Fibroblast of mammary gland (primary cell): ENCODE measurements at places on chromosomes 6 and 20.

DNA sequence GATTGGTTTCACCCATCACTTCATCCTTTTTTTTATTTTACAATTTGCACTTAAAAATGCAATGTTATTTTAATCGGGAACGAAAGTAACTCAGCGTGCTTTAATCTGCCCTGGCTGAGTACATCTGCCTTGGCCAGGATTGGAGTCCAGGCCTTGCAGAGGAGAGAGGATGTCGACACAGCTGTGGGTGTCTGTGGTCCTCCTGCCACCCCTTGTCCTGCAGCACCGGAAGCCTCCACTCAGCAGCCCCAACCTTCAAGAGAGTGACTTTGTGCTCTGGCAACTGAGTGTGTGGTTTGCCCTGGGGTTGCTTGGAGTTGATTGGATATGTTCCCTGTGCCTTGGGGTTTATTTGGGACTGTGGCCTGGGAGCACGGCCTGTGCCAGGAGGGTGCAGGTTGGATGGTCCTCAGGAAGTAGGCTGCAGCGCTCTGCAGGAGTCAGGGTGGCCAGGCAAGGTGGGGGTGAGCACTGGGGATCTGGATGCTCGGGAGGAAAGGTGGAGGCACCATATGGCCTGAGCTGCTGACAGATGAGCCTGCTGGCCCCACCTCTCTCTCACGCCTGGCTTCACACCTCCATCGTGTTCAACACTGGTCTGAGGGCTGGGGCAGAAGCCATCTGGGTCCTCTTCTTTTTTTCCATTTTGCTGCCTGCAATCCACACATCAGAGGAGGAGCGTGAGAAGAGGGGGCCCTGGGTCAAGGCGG lies 4.3 kb downstream of the MYT1 start:
- no peak for DNase-seq

GRCh38 chr6:73329201-73329600 lies 24.9 kb downstream of the DPPA5 start:
- DNase-seq = no peak

- no peak for DNase-seq
Measured at GRCh38 chr6:131955876-131956275, 4.7 kb upstream of the CCN2 start.

GRCh38 chr6:95693108-95693507 lies 115.8 kb downstream of the MANEA start:
- no peak for DNase-seq

DNA sequence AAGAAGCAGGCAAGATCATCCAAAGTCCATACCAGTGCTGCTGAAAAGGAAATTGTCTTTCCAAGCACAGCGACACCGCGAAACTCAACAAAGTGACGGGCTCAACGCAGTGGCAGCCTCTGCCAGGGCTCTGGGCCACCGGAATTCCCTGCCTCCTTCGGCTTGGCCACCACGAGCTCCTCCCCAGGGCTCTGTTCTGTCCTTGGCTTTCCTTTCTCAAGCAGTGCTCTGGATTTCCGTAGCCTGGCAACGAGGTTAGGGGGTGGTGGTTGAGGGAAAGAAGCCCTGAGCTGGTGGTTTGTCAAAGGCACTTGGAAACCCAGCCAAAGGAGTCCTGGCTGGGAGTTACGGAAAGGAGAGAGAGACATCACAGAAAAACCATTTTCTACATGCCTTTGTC lies 31.2 kb downstream of the PRR18 start:
- DNase-seq = peak; percentile 2

- no peak for DNase-seq
Measured at GRCh38 chr6:113819169-113819830, 37.8 kb upstream of the MARCKS start.

- no peak for DNase-seq
Measured at GRCh38 chr6:69846770-69847491, 19.4 kb upstream of the COL19A1 start.

- DNase-seq = no peak
Measured at GRCh38 chr6:138241934-138242333, 23.6 kb upstream of the PBOV1 start.

- DNase-seq = peak; percentile 71
Measured at GRCh38 chr6:24283043-24283985, 74.5 kb downstream of the DCDC2 start.

- no peak for DNase-seq
Measured at GRCh38 chr20:57301026-57301425, 28.6 kb upstream of the SPO11 start.

- DNase-seq = no peak
Measured at GRCh38 chr6:63565727-63566596, 6.3 kb upstream of the LOC128125822 start.

GRCh38 chr20:3163099-3164042 lies 3.7 kb upstream of the FASTKD5 start:
- no peak for DNase-seq

- no peak for DNase-seq
Measured at GRCh38 chr6:159107451-159108260, 61.5 kb upstream of the FNDC1 start.

- peak; percentile 45 for DNase-seq
Measured at GRCh38 chr20:4571759-4572531, 149.8 kb upstream of the PRND start.

- peak; percentile 12 for DNase-seq
Measured at GRCh38 chr6:39818695-39819094, 26.5 kb downstream of the DAAM2 start.

- DNase-seq = peak; percentile 90
Measured at GRCh38 chr6:20696676-20697075, 162.4 kb downstream of the CDKAL1 start.

DNA sequence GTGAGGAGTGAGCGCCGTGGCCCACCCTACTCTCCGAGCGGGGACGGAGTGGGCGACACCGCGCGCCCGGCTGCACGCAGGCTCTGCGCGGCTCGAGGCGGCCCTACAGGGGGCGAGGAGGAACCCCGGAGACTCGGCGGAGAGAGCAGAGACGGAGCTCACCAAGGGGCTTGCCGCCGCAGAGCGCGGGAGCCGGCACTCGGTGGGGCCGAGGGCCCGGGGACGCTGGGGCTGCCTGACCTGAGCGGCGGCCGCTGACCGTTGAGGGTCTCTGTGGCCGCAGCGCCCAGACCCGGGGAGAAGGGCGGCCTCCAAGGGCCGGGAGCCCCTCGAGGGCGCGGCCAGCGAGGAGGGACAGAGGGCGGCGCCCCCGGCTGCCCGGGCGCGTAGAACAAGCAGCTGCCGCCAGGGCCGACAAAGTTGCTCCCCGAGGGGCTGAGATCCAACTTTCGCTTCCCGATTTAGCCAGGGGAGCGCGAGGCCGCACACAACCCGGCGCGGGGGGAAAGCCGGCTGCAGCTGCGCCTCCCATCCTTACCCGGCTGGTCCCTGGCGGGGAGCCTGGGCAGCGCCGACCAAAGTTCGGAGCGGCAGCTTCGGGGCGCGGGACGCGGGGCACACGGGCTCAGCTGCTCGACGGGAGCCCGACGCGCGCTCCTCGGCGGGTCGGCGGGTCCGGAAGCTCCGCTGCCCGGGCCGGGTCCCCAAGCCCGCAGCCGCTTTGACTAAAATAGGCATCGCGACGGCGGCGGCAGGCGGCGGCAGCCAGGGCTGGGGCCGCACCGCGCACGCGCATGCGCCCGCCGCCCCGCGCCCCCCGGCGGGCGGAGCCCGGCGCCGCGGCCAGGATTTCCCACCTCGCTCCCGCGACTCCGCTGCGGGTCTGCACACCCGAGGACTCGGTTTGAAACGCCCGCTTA lies 43.1 kb downstream of the POPDC3 start:
- peak; percentile 48 for DNase-seq

DNA sequence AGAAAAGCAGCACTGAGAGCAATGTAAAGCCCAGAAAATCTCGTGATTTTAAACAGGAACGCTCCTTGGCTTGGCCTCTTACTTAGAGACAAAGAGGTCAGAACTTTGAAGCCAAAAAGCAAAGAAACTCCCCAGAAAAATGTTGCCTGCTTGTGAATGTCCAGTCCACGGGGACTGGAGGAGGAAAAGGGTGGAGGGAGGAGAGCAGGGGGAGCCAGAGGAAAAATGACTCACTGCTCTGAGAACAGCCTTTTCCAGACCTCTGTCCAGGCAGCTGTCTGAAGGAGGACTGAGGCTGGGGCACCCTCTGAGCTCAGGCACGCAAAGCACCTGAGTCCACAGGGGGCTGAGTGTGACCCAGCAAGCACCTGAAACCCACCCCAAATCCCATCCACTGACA lies 64.7 kb downstream of the TRAM2 start:
- peak; percentile 94 for DNase-seq

GRCh38 chr20:50689864-50690649 lies 1.3 kb downstream of the RIPOR3 start:
- peak; percentile 65 for DNase-seq

DNA sequence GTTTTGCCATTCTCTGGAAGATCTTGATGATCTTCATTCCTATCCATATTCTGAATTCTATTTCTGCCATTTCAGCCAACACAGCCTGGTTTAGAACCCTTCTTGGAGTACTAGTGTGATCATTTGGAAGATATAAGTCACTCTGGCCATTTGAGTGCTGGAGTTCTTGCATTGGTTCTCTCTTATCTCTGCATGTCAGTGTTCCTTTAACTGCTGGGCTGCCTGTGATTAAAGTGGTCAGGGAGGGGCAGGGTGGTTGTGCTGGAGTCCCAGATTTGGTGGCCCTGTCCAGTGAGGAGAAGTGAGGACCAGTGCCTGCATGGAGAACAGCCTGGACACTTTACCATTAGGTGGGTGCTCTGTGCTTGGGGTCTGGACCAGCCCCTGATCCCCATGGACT lies 173.0 kb downstream of the SOD2 start:
- DNase-seq = no peak

DNA sequence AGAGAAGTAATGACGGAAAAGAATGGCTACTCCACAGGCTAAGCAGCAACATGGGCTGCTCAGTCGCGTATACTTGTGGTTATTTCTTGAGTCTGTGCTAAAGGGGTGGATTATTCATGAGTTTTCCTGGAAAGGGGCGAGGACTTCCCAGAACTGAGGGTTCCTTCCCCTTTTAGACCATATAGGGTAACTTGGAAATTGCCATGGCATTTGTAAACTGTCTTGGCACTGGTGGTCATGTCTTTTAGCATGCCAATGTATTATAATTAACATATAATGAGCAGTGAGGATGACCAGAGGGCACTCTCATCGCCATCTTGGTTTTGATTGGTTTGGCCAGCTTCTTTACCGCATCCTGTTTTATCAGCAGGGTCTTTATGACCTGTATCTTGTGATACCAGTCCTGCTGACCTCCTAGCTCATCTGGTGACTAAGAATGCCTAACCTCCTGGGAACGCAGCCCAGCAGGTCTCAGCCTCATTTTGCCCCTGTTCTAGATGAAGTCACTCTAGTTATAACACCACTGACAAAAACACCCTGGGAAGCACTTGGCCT lies 11.4 kb downstream of the LBP start:
- DNase-seq = peak; percentile 56

DNA sequence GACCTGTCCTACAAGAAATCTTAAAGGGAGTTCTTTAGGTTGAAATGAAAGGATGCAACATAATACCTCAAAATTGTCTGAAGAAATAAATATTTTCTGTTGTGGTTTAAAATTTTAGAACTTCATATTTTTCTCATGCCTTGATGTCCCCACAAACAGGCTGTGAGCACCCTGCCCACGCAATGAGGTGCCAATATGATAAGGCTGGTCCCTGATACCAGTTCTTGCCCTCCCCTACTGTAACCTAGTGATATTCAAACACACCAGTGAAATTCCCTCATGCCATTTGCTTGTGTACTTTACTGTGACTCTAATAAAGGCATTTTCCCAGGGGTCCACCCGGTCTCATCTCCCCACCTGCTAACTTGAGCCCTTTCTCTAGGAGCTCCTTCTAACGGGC lies 67.3 kb upstream of the SIRPG start:
- DNase-seq = no peak
